Natural killer cell treated with Interleukin-12 subunit alpha and Interleukin-12 subunit beta and Interleukin-15 and Interleukin-18, amount 100 ng/mL, for 72 hours (primary cell): ENCODE measurements at places on chromosomes 16 and 17.

GRCh38 chr17:72614871-72615626 is 477.4 kb downstream of the SLC39A11 start:
- no peak for DNase-seq

GRCh38 chr17:57873261-57874057 is 23.6 kb upstream of the MRPS23 start:
- DNase-seq = no peak

DNA sequence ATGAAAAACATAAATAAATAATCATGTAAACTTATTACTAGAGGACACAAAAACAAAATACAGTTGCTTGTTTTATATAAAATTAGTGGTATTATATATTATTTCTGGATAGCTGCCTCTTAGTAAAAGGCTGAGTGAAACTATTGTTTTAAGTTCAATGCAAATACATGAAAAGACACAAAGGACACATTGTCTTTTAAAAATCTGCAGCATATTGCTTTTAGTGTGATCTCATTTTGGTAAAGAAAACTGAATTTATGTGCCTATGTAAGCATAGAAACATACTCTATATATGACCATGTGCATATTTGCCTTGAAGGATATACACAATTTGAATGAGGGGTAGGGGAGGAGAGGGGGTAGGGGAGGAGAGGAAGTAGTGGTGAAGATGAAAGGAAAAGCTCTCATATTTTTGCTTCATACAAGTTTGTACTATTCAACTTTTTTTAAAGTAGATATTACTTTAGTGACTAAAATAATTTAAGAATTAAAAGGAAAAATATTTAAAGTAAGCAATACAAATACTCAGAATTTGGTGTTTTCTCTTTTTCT is 5.8 kb downstream of the ABCA10 start:
- no peak for DNase-seq

- DNase-seq = no peak
These were observed 1146.5 kb upstream of the GOT2 start for GRCh38 chr16:59880611-59881010.

GRCh38 chr16:19524616-19525384 is 1.1 kb downstream of the CCP110 start:
- no peak for DNase-seq

GRCh38 chr17:10756619-10757018 is 26.8 kb upstream of the TMEM220 start:
- no peak for DNase-seq

- DNase-seq = no peak
These were observed 113.3 kb upstream of the ADAMTS18 start for GRCh38 chr16:77548151-77548550.
